Activated CD8-positive, alpha-beta memory T cell treated with anti-CD3 and anti-CD28 coated beads for 1 hour (primary cell): ENCODE measurements at places on chromosomes 2 and 18.

DNA sequence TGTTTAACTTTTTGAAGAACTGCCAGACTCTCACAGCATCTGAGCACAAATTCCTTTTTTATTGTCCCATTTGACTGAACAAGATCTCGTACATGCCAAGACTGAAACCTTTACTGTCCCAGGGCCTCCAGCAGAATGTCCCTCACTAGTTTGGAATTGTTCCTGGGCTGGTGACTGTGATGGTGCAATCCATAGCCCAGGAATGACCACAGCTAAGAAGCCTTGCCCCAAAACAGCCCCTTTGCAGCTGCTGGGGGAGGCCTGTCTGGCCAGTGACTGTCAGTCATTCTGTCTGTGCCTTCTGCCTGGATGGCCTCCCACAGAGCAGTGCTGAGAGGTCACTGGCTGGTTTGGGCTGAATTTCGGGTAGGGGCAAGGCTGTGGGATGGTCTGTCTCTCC is 184.5 kb upstream of the MSH6 start:
- no peak for DNase-seq

DNA sequence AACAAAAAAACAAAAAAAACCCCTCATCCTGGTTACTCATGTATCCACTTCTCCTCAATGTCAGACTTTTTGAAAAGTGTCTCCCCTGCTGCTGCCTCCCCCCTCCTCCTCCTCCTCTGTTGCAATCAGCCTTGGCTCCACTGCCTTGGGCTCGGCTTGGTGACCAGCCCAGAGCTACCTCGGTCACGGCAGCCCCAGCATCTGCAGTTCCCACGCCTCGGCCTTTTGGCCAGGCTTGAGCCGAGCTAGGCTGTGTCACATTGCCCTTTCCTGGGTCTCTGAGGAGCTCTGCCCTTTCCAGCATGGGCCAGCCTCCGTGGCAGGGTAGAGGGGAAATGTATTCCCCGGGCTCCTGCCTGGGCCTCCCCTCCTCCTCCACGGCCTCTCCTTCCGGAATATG is 22.7 kb upstream of the INHBB start:
- no peak for DNase-seq

- no peak for DNase-seq
Measured at GRCh38 chr2:174328114-174328960, 6.4 kb upstream of the SP9 start.

- DNase-seq, result no peak
Measured at GRCh38 chr2:3172265-3172935, 205.2 kb downstream of the EIPR1 start.

DNA sequence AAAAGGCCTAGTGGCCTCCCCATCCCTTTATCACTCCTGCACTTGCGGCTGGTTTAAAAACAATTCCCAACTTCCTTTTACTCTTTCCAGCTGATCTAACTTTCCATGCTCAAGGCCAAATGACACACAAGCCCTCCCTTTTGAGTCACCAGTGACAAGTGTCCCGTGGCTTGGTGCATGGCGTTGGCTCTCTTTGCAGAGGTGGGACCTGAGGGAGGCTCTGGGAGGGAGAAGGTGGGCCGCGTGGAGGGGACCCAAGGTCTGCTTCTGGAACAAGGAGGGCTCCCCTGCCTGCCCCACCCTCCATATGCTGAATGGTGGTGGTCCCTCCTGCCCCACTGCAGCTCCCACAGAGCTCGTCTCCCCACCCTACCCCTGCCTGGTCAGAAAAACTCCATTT is 30.8 kb upstream of the HPCAL1 start:
- no peak for DNase-seq

DNA sequence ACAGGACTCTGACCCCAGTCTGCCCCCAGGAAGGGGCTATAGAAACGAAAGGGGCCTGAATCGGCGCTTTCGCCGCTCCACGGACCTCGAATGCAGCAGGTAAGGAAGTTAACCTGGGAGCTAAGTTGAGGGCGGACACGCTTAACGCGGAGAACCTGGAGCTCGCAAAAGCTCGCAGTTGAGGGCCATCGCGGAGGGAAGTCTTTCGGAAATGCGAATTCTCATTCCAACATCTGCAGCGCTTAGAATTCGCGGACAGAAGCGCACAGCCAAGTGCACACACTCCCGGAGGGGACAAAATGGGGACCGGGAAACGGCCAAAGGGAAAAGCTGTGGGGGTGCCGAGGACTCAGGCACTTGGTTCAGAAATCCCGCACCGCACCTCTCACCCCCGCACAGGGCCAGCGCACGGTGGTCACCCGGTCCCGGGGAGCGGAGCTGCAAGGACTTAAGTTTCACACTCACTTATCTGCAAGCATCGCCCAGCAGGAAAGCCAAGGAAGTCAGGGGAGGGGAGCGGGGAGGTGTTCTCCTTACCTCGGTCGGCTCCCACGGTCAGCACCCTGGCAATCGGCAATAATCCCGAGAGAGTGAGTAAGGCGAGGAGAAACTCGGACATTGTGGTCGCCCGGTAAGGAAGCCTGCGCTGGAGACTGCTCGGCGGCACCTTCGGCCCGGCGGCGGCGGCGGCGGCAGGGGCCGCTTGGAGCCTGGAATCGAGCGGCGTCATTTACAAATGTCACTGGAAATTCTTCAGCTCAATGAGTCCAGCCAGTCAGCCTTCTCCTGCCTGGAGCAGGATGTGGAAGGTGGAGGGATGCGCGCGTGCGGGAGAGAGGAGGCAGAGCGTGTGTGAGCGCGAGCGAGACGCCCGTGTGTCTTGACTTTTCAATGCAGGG is 456 bp downstream of the LRP1B start:
- DNase-seq, result no peak

GRCh38 chr2:201656102-201656501 is 12.8 kb upstream of the TMEM237 start:
- no peak for DNase-seq

GRCh38 chr2:8247905-8248622 is 433.8 kb upstream of the ID2 start:
- no peak for DNase-seq

DNA sequence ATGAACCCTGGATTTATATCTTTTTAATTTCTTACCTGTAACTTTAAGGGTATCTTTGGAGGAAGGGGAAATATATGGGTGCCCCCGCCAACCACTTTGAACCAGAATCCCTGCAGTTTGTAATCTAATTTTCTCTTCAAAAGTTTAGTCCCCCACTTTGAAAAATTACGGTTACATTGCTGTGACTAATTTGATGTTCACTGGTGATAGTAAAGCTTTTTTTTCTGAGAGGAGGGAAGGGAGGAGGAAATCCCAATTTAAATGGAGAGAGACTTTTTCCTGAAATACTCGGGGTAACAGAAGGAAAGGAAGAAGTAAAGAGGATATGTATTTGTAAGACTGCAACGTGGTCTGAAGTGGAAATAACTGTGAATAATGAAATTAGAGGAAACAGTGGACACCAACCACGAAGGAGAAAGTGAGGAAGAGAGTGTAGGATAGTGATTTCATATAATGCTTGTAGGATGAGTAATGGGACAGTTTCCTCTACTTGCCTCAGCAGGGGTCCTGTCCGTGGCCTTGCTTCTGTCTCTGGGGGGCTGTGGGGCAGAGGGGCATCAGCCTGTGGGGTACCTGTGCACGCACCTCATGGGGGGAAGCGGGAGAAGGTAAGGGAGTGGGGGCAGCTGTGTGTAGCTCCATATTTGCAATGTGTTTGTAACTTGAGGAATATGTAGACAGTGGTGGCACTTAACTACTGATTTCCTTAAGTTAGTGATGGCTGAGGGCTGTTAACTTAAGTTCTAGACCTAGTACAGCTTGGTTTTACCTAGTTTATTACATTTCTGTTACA is 161.1 kb downstream of the LTBP1 start:
- no peak for DNase-seq

- DNase-seq, result no peak
Measured at GRCh38 chr2:105776560-105776928, 31.8 kb downstream of the NCK2 start.

DNA sequence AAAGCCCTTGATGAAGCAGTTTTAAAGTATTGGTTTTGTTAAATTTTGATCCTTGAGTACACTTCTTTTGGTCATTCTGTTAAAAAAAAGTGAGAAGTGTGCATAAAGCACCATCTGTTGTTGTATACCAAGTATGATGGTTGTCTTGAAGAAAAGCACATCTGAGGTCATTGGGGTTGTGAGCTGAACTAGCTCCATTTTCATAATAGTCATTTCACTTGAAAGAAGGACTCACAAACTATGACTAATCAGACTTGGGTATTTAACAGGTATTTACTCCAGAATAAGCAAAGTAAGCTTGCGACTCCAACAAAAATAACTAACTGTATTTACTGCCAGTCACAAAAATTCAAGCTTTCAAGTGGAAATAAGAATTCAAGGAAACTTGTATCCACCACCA is 35.1 kb downstream of the CHN1 start:
- no peak for DNase-seq

DNA sequence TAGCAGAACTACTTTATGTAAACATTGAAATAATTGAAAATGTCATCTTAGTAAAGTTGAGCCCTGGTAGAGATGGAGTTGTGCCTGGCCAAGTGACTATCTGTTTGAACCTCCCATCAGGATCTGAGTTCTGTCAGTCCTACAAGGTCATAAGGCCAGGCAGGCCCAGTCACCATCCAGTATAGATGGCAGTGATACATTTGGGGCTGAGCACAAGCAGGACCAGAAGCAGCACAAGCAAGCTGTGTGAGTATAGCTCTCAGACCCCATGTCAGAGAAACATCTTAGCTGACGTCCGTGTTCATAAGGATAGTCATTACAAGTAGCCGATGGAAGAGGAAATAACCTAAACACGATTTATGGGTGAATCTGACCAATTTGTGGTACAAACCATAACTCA is 44.5 kb upstream of the RBMS1 start:
- no peak for DNase-seq

DNA sequence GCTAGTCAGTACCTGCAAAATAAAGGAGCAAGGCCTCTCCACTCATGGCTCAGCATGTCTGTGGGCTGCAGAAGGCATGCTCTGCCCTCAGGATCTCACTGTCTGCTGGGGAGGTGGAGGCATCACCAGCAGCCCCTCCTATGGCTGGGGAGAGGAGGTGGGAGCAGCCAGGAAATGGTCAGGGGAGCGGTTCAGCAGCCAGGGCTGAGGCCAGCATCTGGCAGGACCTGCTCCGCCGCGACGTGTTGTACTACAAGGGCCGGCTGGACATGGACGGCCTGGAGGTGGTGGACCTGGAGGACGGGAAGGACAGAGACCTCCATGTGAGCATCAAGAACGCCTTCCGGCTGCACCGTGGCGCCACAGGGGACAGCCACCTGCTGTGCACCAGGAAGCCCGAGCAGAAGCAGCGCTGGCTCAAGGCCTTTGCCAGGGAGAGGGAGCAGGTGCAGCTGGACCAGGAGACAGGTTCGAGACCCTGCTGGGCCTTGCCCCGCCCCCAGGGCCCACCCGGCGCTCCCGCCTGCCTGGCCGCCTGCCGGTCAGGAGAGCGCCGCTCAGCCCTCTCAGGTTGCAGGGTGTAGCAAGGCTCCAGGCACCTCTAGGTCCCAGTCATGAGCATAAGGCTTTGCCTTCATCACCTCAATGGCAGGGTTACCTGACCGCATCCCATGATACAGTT is 49.0 kb downstream of the FAM168B start:
- no peak for DNase-seq

- no peak for DNase-seq
Measured at GRCh38 chr18:21760321-21760720, 19.7 kb downstream of the MIB1 start.

DNA sequence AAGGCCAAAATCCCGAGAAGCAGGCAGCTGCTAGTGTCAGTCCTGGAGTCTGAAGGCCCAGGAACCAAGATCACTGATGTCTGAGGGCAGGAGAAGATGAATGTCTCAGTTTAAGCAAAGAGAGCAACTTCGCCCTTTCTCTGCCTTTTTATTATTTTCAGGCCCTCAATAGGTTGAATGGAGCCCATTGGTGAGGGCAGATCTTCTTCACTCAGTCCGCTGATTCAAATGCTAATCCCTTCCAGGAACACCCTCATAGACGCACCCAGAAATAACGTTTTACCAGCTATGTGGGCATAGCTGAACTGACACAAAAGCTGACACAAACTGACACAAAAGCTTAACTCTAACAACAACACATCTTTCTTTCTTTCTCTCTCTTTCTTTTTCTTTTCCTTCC is 78.0 kb upstream of the KCNJ3 start:
- no peak for DNase-seq

DNA sequence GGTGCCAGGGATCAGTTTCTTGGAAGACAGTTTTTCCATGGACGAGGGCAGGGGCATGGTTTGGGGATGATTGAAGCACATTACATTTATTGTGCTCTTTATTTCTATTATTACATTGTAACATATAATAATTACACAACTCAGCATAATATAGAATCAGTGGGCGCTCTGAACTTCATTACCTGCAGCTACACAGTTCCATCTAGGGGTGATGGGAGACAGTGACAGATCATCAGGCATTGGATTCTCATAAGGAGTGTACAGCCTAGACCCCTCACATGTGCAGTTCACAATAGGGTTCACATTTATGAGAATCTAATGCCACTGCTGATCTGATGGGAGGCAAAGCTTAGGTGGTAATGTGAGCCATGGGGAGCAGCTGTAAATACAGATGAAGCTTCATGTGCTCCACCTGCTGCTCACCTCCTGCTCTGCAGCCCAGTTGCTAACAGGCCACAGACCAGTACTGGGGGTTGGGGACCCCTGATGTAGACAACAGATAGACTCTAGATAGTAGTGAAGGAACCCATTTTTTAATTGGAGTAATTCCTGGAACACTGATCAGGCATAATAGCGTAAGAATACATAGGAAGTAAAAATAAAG is 41.5 kb upstream of the MC4R start:
- DNase-seq, result no peak

- no peak for DNase-seq
Measured at GRCh38 chr18:63111671-63112402, 207.7 kb downstream of the BCL2 start.

DNA sequence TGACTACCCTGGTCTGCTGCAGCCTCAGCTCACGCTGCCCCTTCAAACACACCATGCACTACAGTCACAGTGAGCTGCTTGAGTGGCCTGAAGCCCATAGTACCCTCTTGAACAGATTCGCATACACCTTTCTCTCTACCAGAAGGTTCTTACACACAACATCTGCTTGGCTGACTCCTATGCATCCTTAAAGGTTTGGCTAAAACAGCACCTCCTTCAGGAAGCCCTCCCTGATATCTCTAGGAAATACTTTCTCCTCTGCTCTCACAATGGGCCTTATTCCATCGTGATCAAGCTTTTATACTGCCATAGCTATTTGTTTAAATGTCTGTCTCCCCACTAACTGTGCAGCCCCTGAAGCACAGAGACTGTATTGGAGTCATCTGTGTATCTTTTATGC is 31.5 kb downstream of the TGFBRAP1 start:
- no peak for DNase-seq
